Right cardiac atrium (tissue), 5 donors: ENCODE measurements at places on chromosomes 2 and 18.

DNA sequence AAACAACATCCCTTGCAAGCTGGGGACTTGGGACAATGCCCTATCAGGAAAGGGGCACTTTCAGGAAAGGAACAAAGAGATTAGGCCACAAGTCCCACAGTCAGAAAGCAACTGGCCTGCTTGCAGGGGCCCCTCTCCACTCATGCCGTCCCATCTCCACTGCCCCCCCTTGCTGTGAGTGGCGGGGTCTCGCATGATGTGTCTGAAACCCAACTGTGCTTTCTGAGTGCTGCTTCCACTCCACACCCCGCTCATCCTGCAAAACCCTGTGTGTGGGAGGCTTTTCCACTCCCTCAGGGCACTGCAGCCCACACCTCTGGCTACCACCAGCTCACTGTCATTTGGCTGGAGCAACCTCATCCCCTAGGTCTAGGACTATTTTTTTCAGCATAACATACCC lies 7.9 kb downstream of the HS6ST1 start:
- no peak for DNase-seq

DNA sequence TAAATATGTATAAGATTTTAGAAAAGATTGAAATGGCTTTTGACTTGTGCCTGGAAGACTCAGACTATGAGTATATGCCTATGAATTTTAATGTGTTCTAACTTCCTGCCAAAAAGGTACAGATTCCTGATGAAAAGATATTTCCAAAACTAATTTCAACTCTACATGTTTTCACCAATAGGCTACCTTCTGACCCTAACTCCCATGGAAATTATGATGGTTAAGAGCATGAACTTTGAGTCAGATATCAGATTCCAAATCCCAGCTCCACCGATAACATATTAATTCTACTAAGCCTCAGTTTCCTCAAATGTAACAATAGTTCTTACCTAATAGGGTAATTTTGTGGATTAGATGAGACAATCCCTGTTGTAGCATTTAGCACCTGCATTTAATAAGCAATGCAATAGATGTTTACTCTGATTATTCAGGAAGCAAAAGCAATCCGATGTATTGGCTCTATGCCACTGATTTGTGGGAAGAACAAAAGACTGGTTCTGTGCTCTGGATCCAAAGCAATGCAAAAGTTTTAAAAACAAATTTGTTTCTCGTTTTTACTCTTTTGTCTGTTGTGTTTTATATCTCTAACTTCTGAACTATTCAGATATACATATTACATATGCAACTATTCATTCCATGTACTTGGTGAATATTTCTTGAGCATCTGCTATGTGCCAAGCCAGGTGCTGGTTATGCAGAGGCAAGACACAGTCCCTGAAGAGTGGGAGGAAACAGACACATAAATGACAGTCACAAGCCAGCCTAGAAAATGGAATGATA lies 115.4 kb downstream of the GATA6 start:
- DNase-seq = no peak

GRCh38 chr2:188894979-188895378 lies 79.2 kb upstream of the COL3A1 start:
- no peak for DNase-seq

GRCh38 chr2:3465844-3466481 lies 53.4 kb downstream of the ADI1 start:
- DNase-seq = peak; percentile 51

GRCh38 chr2:42047488-42048298 lies at the start of gene PKDCC:
Gene PKDCC (plus strand): TSS chr2:42048021. CDS start chr2:42048200, 179 bp downstream.
- DNase-seq = peak; percentile 91

- no peak for DNase-seq
Measured at GRCh38 chr2:239566995-239567568, 166.3 kb upstream of the HDAC4 start.

DNA sequence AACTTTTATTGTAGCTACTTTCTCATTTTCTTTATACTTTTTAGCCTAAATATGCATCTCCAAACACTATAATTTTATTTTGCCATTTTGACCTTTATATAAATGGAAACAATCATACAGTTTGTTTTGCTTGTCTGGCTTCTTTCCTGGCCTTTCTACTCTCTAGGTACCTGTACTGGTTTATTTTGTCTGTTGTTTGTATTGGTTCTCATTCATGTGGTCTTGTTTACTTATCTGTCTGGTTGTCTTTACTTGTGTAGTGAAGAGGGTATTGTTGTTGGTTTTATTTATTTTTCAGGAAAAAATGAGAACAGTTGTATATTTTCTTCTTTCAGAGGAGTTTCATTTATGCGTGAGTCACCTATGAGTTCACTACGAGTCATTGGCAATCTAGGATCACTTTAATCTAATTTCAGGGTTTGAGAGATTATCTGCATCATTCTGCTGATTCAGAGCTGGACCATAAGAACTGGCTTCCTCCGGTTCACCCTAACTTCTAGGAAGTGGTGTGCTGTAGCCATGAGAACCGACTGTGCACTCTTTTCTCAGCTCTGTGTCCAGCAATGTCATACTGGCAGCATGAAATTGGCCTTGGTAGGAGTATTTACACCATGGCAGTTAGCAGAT lies 33.1 kb upstream of the HDAC4 start:
- no peak for DNase-seq

- DNase-seq = no peak
Measured at GRCh38 chr2:170436077-170436943, 258.4 kb downstream of the MYO3B start.

DNA sequence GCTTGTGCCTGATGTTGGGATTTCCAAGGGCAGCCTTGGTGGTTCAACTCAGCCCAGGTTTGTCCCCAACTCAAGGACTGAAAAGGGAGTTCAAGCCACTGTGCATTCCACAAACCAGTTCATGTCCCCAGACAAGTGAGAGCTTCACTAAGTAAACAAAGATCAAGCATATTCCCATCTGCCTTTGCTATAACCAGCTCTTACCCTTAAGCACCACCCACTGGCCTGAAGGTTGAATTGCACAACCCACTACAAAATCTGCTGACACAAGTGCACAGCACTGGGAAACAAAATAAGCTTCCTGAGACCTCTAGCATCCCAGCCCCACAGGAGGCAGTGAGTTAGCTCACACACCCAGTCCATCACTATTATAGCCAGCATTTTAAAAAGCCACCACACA lies 516.7 kb downstream of the NR4A2 start:
- no peak for DNase-seq

DNA sequence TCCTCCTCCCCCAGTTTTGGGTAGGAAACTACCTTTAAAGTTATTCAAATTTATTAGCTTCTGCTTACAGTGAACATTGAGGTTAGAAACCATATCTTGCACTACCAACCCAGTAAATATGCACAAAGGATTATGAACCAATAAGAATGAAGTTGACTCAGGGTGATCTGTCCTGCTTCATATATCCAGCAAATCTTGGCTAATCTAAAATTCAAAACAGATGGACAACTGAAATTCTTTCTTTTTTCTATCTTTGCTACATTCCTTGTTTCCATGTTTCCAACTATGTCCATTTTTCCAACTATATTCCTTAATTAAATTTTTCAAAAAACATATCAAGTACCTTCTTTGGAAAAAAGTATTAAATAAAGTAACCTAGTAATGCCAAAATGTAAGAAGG lies 149.3 kb downstream of the FAM124B start:
- DNase-seq = no peak

- DNase-seq = no peak
Measured at GRCh38 chr2:50143822-50144575, 887.9 kb downstream of the NRXN1 start.

DNA sequence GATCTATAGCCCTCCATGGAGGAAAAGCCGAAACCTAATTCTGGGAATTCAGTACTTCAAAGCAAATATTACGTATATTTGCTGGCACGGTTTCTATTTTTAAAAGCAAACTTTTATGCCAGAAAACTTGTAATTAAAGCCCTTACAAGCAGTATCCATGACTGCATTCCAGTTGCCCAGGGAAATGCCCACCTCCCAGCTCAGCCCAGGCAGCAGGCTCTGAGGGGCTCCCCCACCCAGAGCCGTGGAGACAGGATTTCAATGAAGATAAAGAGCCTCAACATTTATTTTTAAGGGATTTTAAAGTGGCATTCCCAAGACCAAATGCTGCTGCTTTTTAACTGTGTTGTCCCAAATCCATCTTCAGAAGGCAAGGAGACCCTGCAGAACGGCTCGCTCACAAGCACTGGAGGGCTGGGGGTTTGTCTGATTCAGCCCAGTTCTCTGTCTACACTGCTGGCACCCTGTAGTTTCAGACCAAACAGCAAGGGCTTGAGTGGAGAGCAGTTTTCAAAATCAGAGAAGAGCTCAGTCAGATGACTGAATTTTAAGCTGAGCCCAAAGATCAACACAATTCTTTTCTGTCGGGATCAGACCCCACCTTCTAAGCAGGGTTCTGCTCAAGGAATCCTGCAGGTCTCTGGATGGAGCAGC lies 105.1 kb downstream of the KCNF1 start:
- no peak for DNase-seq

- DNase-seq = no peak
Measured at GRCh38 chr18:24959051-24959476, 392.9 kb downstream of the ZNF521 start.

GRCh38 chr2:54275541-54275940 lies 19.5 kb upstream of the TSPYL6 start:
- DNase-seq = no peak

DNA sequence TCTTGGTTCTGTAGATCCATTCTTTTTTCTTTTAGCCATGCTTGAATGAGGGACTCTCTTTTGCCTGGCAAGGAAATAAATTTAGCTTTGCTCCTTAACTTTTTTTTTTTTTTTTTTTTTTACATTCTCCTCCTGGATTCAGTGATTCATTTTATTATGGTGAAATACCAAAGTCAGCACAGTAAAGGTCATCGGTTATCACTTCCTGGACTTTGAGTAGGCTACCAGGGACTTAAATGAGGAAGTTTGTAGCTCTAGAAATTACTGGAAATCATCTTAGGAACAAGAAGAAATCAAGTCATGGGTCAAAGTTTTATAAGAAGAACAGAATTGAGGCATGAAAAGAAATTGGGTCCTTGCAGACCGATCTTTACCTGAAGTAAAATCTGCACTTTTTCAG lies 75.0 kb downstream of the SOCS6 start:
- no peak for DNase-seq

DNA sequence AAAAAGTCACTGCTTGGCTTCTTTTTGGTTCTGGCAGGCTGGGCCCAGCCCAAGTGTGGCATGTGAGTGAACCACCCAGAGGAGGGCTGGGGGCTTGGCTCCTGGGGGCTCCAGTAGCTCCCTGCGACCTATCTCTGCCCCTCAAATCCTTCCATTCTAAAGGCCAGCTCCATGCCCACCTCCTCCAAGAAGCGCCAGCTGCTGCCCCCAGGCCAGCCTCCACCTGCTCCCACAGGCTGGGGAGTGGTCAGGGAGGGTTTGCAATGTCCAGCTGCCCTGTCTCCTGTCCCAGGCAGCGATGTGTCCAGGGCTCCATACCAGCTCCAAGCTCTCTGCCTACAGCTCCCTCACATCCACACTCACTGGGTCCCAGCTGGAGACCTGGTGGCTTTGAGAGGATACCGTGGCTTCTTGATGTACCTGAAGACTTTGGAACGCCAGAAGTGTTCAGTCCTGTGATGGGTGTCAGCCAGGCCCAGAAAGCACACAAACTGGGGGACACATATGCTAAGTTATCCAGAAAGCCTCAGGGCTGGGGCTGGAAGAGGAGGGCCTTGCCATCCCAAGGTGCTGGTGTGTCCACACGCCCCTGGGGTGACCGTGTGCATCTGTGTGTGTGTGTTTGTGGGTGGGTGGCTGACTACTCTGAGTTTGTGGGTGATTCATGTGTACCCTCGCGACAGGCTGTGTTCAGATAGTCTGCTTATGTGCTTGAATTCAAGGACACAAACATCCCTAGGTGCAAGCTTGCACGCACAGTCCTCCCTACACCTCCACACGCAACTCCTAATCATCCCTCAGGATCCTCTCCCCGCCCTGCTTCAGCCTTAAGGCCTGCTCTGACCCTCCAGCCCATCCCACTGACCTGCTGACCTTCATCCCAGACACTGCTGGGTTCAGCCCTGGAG lies 33.4 kb downstream of the ZFP36L2 start:
- no peak for DNase-seq

DNA sequence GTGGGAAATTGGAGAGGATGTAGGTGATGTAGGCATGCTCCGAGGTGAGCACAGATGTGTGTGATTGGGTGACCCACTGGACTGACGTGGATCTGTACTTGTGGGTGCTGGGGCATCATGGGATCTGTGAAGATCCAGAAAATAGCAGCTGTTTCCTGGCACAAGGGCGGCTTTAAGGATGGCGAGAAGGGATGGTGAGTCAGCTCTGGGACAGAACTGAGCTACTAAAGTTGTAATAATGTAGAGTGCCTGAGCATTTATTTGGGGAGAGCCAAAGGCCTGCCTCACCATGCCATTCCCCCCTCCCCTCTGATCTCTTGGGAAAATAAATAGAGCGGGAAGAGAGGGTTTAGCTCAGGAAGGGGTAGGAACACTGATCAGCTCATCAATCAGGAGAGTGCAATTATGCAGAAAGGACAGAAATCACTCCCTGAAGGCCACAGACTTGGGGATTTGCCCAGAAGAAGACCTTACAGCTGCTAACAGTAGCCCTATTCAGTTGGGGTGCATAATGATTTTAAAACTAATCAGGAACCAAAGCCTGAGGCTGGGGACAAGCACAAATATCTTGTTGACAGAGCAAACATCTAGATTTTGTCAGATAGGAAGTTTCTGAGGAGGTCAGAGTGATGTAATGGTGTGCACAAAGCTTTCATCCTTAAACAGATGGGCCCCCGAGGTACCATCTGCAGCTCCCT lies 30.3 kb downstream of the TANC1 start:
- no peak for DNase-seq
